ENCODE measurements at places on chromosomes 6 and 20.
A peak's percentile ranks its signal among the peaks of the same experiment; 100 is the strongest.

DNA sequence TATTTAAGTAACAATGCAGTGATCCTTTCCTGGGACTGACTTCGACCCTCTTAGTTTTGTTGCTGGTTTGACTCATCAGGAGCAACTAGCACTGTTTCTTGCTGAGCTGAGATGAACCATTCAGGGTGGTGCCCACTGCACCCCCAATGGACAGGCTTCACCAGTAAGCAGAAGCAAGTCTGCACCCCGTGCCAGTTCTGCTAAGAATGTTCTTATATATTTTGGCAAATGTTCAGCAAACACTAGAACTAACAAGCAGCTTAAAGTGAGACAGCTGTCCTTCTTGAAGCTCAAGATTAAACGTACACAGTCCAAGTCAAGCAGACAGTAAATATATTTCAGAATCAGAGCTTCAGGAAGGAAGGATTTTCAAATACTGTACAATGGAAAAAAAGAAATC is 561.3 kb upstream of the CDH4 start:
- no peak for DNase-seq

GRCh38 chr6:113825781-113826180 is 31.4 kb upstream of the MARCKS start:
- DNase-seq = no peak

DNA sequence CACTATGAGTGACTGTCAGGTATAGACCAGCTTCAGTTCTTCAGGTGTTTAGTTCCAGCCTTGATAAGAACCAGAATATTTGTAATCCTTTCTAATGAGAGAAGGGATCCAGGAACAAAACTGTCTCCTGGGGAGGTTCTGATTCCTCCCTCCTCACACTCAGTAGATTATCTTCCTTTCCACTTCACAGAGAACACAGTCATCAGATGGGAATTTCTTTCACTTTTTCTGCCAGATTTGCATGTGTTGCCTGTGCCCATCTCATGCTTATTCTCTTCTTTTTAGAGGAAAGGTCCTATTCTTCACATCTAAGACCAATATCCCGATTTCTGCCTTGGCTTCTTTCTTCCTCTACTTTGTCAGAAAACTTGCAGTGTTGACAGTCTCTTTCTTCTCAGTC is 50.8 kb downstream of the CD109 start:
- DNase-seq = no peak

GRCh38 chr6:67896476-67896875 is 738.6 kb upstream of the ADGRB3 start:
- DNase-seq = no peak

DNA sequence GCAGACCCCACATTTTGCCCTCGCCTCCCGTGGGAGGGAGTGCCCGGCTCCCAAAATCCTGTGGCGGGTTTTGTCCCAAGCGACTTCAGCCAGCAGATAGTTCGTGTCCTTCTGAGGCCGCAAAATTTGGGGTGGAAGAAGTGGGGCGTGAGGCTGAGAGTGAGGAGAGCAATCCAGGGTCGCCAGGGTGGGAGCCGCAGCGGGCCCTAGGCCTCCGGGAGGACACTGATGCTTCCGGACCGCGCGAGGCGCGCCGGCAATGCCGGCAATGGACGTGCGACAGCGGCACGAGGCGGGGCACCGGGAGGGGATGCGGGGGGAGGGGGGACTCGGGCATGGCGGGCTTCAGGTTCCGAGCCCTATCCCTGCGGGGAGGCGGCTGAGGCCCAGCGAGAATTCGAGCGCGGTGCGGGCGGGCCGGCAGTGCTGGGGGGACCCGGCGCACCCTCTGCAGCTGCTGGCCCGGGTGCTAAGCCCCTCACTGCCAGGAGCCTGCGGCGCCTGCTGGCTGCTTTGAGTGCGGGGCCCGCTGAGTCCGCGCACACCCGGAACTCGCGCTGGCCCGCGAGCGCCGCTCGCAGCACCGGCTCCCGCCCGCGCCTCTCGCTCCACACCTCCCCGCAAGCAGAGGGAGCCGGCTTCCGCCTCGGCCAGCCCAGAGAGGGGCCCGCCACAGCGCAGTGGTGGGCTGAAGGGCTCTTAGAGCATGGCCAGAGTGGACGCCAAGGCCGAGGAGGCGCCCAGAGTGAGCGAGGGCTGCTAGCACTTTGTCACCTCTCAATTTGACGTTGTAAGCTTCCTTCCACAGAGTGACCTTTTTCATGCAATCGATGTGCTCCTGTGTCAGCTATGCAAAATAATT is 143.8 kb downstream of the LPA start:
- no peak for DNase-seq

GRCh38 chr6:7426447-7427169 is 37.0 kb downstream of the RIOK1 start:
- no peak for DNase-seq

GRCh38 chr6:50330963-50331362 is 281.2 kb upstream of the DEFB112 start:
- no peak for DNase-seq

DNA sequence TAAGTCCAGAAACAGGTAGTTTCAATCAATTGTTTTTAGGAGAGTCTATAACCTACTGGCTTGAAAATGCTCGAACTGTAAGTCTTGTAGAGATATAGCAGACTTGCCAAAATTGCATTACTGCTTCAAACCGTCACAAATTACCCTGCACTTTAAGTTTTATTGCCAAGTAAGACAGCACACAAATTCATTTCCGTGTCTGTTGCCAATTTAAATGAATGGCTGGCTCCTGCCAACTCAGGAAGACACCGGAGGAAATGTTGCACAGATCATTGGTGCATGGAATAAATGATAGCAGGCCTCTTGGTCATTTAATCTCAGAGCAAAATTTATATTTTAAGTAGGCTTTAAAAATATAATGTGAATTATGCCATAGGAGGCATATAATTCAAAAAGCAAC is 438.1 kb downstream of the HACE1 start:
- DNase-seq = no peak

- DNase-seq = peak; percentile 83
These were observed 177.8 kb upstream of the ECI2 start for GRCh38 chr6:4313044-4313686.

GRCh38 chr6:50785921-50786320 is 32.8 kb upstream of the TFAP2B start:
- DNase-seq = no peak

DNA sequence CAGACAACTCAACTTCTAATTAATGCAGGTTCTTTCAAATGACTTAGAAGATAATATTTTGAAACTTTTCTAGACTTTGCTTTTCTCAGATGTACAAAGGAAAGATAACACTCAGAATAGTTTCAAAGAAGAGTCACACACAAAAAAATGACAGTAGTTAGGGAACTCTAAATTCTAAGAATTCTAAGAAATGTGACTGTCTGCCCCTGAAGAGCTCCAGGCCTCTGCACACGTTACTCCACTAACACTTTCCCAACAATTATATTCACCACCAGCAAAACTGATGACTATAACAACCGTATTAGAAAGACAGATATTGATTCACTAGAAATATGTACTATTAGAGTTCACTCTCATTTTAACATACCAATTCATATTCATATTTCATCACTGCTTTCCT is 133.3 kb upstream of the SMLR1 start:
- no peak for DNase-seq

GRCh38 chr6:154238831-154239230 is 117.8 kb downstream of the IPCEF1 start:
- DNase-seq = no peak

DNA sequence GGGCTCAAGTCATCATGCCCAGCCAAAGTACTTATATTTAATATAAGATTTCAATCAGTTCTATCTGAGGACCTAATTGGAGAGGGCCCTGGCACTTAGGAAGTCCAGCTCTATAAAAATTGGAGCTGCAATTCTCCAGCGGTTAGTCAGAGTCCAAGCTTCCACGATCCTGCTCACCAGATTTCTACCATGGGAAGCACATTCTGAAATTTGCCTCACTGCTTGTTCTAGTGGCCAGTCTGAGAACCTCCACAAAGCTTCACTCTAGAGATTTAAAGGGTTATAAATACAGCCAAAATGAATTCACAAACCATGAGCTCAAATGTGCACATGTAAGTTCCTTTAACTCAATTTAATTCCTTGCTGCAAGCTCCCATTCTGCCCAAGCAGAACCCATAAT is 33.5 kb downstream of the PNLDC1 start:
- no peak for DNase-seq

- peak; percentile 31 for DNase-seq
These were observed 20.7 kb downstream of the TXLNB start for GRCh38 chr6:139271056-139271455.

DNA sequence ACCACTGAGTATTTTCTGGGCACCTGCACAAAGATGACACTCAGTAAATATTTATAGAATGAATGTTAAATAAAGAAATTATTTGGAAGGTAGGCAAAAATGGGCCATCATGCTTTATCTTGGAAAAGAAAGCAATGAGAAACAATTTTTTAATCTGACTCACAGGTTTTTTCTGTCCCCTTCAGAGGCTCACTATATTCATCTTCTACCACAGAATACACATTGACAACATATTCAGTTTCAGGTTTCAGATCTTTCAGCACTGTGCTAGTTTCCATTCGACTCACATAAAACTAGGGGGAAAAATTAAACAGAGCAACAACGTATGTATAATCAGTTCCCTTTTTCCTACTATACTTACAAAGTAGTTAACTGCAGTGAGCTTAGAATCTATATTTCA is 58.3 kb downstream of the COL12A1 start:
- DNase-seq = no peak

DNA sequence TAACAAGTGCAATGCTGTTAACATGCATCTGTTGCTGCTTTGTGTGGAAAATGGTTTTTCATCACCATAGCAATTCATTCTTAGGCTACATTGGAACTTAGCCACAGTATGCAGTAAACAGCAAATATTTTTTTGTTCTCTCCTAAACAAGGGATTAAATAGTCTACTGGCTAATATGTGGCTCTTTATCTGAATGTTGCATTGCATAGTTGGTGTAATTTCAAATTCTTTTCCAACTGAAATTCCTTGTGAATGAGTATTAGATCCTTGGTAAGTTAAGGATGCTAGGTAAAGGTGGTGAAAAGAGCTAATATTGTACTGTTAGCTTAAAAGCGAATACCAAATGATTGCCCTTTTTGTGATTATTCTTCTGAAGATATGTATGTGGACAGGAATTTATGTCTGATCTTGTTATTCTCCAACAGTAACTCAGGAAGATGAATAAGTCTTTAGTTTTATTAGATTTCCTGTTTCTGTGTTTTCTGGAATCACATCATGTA is 958 bp downstream of the MLIP start:
- DNase-seq = peak; percentile 14

DNA sequence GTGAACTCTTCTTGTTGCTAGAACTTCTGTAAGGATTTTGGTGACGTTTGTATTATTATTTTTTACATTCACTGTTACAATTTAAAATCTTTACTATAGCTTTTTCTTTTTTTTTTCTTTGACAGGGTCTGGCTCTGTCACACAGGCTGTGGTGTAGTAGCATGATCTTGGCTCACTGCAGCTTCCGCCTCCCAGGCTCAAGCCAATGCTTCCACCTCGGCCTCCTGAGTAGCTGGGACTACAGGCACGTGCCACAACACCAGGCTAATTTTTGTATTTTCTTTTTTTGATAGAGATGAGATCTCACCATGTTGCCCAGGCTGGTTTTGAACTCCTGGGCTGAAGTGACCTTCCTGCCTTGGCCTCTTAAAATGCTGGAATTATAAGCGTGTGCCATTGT is 21.2 kb downstream of the HECA start:
- no peak for DNase-seq

- no peak for DNase-seq
These were observed 220.6 kb downstream of the TPBG start for GRCh38 chr6:82584194-82584695.

DNA sequence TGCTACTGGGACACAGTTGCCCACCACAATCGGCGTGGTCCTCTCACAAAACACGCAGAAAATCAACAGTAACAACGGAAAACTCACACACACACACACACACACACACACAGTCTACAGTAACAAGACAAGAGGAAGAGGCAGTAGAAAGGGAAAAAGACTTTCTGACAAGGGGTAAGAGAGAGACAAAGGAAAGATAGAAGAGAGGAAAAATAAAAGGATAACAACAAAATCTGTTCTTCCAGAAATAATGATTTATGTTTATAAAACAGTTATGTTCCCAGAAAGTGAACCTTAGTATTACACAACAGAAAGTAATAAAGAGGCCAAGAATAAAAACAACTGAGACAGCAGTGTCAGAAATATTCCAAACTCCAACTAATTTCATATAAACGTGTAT is 2.9 kb downstream of the RANBP9 start:
- DNase-seq = no peak

DNA sequence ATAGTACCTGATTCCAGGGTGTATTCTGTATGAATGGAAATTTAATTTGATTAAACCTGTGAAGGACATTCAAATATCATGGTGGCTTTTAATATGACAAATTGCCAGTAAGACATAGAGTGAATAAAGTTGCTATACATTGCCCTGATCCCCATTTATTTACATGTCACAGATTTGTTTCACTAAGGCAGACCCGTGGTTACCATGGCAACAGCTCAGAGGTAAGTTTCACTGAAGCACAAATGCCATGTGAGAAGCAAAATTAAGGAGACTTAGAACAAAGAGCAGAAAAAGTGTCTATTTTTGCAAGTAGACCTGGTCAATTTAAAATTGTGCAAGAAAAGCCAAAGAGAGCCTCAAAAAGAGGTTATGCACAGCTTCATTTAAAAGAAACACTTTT is 63.7 kb downstream of the PXDC1 start:
- DNase-seq = no peak

DNA sequence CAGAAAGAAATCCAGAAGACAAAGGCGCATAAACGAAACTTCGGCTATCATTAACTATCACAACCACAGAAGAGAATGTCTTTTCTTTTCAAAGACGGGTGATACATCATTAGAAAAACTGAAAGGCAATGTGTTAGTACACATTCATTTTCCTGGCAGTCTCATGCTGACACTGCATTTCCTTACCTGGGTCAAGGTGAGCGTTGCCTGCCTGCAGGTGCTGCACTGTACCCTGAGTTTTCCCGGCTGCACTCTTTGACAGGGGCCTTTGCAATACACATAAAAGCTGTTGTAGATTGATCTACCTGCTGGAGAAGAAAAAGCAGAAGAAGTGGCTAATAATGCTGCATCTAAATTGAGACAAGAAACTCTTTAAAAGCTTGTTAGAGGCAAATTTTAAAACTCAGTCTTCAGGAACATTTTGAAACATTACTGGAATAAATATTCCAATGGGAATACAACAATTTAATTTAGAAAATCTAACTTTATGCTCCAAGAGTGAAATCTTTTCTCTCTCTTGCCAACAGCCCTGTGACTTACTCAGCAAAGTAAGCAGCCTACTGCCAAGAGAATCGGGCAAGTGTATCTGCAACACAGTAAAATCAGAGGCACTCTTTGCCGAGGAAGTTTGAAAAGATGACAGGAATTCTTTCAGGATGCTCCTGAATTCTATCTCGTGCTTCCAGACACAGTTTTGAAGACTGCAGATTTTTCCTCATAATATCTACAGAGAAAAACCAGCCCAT is 526.4 kb downstream of the PRKN start:
- DNase-seq = no peak

DNA sequence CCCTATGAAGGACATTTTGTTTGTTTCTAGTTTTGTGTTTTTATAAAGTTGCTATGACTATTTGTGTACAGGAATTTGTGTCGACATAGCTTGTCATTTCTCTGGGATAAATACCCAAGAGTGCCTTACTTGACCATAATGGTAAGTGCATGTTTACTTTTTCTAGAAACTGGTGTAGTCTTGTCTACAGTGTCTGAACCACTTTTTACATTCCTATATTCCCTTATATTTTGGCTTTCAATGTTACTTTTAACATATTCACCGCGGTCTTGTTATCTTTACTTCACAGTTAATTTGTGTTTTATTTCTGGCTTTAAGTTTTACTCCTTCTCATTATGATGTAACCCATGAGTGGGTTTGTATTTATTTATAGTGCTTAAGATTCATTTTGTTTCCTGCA is 444.4 kb upstream of the RGS17 start:
- DNase-seq = no peak

GRCh38 chr20:50308513-50309279 is 118.1 kb downstream of the CEBPB start:
- peak; percentile 88 for DNase-seq

All from non-pigmented ciliary epithelial cell (primary cell).